Renal cortical epithelial cell (primary cell): ENCODE measurements at places on chromosomes 3 and 15. TPM values are rescaled to one million over a fixed set of nuclear protein-coding genes. Genes with fewer than 3 reads are reported as not detected.

DNA sequence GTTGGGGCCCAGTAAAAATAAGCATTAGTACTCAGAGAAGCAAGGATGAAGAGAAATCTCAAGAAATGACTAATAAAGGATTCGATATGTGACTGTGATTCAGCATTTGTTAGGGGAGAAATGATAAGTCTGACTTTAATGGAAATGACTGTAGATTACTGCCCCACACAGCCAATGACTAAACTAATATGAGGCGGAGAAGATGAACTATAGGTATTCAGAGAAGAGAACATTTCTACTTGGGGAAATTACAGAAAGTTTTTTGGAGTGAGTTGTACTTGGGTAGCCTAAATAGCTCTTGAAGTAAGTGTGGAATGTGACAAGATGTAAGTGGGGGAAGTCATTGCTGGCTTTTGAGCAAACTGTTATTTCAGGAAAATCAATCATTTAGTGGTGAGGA is 380.0 kb downstream of the PDCD6IP start:
- DNase-seq: no peak

GRCh38 chr15:70435369-70435768 is 328.0 kb downstream of the UACA start:
- no peak for DNase-seq

- no peak for DNase-seq
These were observed 2.0 kb downstream of the NDUFB5 start for GRCh38 chr3:179606534-179607085.

DNA sequence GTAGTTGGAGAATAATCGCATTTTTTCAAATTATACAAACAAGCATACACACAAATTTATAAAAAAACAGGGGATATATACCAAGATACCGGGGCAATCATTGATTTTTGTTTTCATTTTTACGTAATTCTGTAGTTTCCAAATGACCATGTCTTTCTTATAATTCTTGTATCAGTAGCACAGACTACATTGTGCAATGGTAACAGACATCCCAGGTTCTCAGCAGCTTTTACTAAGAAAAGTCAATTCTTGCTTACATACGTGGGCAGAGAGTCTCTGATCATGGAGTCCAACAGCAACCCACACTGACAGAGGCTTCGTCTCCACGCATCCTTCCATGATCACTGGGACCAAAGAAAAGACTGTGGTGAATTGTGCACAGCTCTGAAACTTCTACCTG is 441.3 kb downstream of the TBL1XR1 start:
- DNase-seq: no peak

- DNase-seq: no peak
These were observed 871.2 kb downstream of the TUSC7 start for GRCh38 chr3:117580806-117581205.

DNA sequence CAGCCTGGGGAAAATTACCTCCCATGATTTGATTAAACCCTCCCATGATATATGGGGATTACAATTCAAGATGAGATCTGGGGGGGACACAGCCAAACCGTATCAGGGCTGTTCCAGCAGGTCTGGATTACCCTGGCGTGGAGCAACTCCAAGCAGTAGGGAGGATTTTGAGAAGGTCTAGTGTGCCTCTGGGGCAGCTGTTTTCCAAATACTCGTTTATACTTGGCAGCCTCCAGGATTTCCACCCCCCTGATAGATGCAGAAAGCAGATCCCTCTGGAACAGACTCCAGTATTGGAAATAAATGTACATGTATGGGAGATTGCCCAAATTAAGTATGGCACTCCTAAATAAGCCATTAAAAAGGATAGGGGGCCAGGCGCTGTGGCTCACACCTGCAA is 7.7 kb upstream of the IRAK2 start:
- no peak for DNase-seq

- peak; percentile 79 for DNase-seq
These were observed 31.8 kb downstream of the PCOLCE2 start for GRCh38 chr3:142857056-142857455.

GRCh38 chr3:192866804-192867203 is 50.9 kb downstream of the MB21D2 start:
- no peak for DNase-seq

- DNase-seq: no peak
These were observed 2.1 kb downstream of the USP50 start for GRCh38 chr15:50544368-50544767.

DNA sequence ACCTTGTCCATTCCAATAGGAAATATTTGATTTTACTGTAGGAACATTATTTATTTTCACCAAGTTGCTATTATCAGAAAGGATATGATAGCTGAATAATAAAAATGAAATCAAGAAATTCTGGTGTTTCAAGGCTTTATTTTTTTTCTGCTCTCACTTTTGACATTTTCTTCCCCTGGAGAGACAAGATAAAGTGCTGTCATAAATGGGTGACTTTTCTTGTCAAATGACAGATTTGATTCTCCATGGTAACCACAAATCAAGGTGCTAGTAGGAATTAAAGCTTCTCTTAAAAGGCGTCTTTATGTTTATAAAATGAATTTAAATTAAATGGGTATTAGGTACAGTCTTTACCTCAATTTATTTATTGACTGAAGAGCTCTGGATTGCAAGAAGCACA is 124.6 kb downstream of the FOXP1 start:
- no peak for DNase-seq

GRCh38 chr3:75048650-75049049 is 434.2 kb upstream of the CNTN3 start:
- no peak for DNase-seq

DNA sequence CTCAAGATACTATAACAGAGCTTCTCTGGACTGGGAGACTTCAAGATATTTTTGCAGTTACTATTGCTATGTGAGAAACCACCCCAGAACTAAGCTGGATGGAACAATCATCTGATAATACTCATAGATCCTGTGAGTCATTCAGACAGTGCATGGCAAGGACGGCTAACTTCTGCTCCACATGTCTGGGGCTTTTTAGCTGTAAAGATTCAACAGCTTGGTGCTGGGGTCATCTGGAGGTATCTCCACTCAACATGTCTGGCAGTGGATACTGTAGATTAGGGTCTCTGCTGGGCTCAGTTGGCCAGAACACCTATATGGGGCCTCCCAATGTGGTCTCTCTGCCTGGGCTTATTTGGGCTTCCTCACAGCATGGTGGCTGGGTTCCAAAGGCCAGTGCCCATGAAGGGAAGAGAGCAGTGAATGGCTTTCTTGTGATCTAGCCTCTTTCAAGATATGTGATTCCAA is 117.3 kb upstream of the SLC7A14 start:
- DNase-seq: peak; percentile 26

DNA sequence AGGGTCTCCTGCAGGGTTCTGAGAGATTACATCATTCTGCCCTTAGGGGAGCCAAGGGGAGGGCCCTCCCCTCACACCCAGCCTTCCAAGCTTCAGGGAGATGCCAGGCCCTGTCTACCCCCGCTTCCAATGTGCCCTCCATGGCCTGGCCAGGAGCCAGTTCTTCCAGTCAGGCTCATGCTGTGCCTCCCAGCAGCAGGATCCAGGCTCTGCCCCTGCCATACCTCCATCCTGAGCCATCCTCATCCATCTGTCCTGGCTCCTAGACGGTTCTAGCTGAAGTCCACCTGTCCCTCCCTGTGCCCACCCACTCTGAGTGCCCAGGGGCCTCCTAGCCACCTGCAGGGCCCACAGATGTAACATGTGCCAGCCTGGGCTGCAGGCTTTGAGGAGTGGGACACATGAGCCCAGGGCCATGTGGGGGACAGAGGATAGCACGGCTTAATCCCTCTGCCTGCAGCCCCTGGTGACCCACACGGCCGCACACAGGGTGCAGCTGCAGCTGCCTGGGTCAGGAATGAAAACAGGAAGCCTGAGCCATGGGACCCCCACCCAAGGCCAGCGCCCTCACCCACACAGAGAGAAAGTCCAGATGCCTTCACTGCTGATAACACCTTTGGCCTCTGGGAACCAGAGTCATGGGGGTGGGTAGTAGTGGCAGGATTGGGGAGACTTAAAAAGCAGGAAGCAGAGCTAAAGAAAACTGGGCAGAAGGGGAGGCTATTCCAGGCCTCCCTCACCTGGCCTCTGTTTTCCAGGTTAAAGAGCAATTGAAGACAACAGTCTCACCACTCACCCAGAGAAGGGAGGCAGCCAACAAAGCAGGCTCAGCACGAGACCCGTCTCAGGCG is 11.8 kb downstream of the PLCD1 start:
- DNase-seq: no peak

GRCh38 chr3:133706033-133706432 is 40.2 kb upstream of the TF start:
- no peak for DNase-seq

DNA sequence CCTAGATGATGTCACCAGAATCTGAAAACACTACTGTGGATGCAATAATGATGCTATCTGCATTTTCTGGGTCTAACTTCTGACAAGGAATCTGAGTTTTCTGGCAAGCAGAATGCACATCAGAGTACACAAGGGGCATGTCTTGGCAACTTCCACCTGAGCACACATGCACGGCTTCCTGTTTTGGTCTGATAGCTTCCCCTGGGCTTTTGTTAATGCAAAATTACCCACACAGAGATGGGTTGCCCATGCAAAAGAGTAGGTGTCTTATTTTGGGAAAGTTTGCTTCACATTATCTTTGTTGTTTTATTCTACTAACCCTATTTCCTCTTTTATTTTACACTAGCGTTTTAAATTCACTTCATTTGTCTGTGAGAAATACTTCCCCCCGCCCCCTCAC is 74.2 kb upstream of the SATB1 start:
- DNase-seq: no peak

- DNase-seq: peak; percentile 38
These were observed 30.5 kb downstream of the CLASP2 start for GRCh38 chr3:33687406-33688010.

- no peak for DNase-seq
These were observed 59.4 kb downstream of the CLASP2 start for GRCh38 chr3:33658621-33658990.

DNA sequence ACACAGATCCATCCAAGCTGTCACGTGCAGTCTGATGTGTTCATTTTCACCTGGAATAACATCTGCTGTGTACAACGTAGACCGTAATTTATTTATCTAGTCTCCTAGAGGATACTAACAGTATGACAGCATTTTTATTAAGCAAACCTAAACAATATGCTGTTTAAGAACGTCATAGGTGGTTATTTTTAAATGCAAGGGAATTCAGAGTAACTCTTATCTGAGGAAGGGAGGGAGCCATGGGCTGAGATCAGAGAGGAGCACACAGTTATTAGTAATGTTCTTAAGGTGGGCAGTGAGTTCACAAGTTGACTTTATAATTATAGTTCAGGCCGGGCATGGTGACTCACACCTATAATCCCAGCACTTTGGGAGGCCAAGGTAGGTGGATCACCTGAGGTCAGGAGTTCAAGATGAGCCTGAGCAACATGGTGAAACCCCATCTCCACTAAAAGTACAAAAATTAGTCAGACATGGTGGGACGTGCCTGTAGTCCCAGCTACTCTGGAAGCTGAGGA is 193.6 kb downstream of the UACA start:
- peak; percentile 30 for DNase-seq

- DNase-seq: no peak
These were observed 89.2 kb upstream of the RORA start for GRCh38 chr15:61318301-61318700.

GRCh38 chr15:58285212-58285920 is 146.4 kb upstream of the LIPC start:
- DNase-seq: no peak

- DNase-seq: no peak
These were observed 124.8 kb upstream of the ATP11B start for GRCh38 chr3:182668541-182668940.

DNA sequence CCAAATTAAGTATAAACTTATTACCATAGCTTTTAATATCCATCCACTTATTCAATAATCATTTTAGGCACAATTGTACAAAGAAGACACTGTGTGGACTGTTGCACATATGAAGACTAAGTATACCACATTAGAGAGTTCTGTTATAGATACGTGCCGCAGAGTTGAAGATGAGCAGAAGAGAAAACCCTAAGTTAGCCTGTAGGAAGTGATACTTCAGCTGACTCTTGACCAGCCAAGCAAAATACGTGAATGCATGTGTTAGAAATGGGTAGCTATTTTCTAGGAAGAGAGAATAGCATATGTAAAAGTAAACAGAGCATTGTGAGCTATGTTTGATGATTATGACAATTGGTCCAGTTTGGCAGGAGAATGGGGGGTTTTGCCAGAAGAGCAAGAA is 272.0 kb upstream of the ATP11B start:
- DNase-seq: no peak

- no peak for DNase-seq
These were observed 94.1 kb downstream of the ASB7 start for GRCh38 chr15:100696452-100696851.

GRCh38 chr3:172235698-172236097 is 196.3 kb downstream of the FNDC3B start:
- no peak for DNase-seq

DNA sequence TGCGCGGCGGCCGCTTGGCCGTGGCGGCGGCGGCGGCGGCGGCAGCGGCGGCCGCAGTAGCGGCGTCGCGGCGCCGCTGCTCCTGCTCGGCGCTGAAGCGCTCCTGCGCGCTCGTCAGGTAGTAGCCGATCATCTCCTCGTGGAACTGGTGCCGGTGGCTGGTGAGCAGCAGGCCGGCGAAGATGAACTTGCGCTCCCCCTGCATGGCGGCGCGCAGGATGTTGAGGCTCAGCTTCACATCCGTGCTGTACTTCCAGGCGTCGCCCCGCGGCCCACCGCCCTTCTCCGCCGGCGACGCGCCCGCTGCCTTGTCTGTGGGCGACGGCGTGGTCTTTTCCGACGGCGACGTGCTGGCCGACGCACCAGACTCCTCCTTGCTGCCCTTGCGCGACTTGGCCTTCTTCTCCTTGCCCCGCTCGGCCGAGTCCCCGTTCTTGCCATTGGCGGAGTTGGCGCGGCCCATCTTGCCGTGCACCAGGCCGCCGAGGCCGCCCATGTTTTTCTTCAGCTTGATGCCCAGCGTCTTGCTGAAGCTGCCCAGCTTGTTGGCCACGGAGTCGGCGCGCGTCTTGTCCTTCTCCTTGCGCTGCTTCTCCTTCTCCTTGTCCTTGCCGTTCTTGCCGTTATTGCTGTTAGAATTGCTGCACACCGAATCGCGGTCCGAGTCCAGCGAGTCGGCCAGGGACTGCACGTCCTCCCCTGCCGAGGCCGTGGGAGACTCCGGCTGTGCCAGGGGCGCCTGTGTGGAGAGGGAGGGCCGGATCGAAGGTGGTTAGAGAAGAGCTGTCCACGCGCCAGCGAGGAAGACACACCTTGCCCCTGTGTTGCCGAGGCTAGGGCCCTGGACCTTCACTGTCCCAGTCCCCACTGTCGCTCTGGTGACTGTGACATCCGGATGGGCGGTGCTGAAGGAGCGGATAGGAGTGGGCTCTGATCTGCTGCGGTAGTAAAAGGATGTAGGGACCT is 157.6 kb downstream of the KLF13 start:
- DNase-seq: no peak

- peak; percentile 36 for DNase-seq
These were observed 365.6 kb downstream of the MAGI1 start for GRCh38 chr3:65672871-65673815.

Gene TRPM1
- not detected in 2 replicates for total RNA-seq

Gene CADPS
- not detected in 2 replicates for total RNA-seq

Gene PLSCR2
- 1.4 TPM in 1 of 2 replicates, not detected in the other for total RNA-seq

Gene GOLGA6L7
- total RNA-seq: not detected in 2 replicates

Gene PROS1
- total RNA-seq: 23.3 and 60.3 TPM in 2 replicates
